ENCODE measurements at places on chromosomes 16 and 17.

- H3K4me1 ChIP-seq, result no peaks in the 10 kb centered on the region
- H3K27me3 ChIP-seq, result no peaks in the 10 kb centered on the region
- H3K36me3 ChIP-seq, result peaks cover 15% of the 10 kb centered on the region
Measured at GRCh38 chr17:39174920-39175694, 9.1 kb upstream of the ARL5C start.

GRCh38 chr17:17155568-17155967, 50.6 kb downstream of the PLD6 start:
- H3K36me3 ChIP-seq, result peaks cover 10% of the 10 kb centered on the region
- H3K4me1 ChIP-seq, result no peaks in the 10 kb centered on the region
- no peak overlapping the region for H3K4me3 ChIP-seq
- DNase-seq, result no peak
- H3K27me3 ChIP-seq, result no peaks in the 10 kb centered on the region

DNA sequence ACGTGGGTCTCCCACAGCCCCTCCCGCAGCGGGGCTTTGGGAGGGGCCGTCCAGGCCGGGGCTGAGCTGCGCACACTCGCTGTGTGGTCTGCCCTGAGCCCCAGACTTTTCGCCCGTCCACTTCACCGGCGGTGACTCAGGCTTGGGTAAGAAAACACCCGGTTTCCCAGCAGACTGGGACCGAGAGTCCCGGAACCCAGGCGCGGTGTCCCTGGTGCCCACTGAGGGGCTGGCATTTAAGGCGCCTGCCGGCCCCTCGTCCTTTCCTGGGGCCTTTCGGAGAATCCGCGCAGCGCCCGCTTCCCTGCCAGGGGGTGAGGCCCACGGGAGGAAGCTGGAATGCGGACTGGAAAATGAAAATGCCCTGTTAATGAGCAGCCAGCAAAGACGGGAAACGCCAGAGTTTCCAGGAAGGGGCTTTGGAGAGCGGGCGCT, 100.3 kb downstream of the C16orf95 start:
- H3K27me3 ChIP-seq, result no peaks in the 10 kb centered on the region
- no peaks in the 10 kb centered on the region for H3K36me3 ChIP-seq
- DNase-seq, result no peak
- H3K4me3 ChIP-seq, result no peak overlapping the region

- peaks cover 87% of the 10 kb centered on the region for H3K27me3 ChIP-seq
- no peak for DNase-seq
- no peak overlapping the region for H3K27ac ChIP-seq
- no peaks in the 10 kb centered on the region for H3K36me3 ChIP-seq
- H3K4me1 ChIP-seq, result peaks cover 21% of the 10 kb centered on the region
Measured at GRCh38 chr17:81389585-81389984, 5.7 kb upstream of the BAHCC1 start.

Data from H1 (cell line).